ENCODE measurements at places on chromosomes 16 and 17.
A peak's percentile ranks its signal among the peaks of the same experiment; 100 is the strongest.

DNA sequence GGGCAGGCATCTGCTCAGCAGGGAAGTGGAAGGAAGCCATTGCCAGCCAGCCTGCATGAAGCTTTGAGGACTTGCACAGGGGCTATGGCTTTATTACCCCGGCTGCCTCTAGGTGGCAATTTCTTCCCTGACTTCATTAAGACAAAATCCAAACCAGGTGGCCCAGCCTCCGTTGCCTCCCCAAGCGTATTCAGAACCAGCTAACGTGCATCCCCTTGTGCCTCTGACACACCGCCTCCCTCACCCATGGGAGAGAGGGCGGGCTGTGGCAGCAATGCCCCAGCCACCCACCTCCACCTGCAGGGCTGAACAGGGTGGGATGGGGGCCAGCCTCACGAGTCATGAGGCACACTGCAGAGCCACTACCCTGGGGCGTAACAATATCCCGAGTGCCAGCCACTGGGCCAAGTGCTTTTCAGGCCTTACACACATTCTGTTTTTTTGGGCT lies 6.8 kb downstream of the KIFC3 start:
- DNase-seq: peak; percentile 90

DNA sequence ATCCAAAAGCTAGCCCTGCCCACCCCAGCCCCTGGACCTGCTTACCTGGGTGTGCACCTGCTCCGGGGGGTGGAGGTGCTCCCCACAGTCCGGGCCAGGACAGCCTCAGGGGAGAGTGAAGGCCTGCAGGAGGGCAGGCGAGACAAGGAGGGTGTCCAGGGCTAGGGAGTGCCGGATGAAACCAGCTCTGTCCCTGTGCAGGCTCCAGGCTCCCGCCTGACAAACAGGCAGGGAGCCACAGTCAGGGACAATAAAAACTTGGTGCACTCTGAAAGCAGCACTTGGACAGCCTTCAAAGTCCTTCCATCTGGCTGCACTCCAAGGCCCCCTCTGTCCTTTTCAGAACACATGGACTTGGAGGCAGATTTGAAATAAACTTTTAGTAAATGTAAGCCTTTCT lies 3.9 kb downstream of the PAQR4 start:
- DNase-seq: no peak

- no peak for DNase-seq
Observed at GRCh38 chr16:50271148-50272041, 5.0 kb downstream of the ADCY7 start.

DNA sequence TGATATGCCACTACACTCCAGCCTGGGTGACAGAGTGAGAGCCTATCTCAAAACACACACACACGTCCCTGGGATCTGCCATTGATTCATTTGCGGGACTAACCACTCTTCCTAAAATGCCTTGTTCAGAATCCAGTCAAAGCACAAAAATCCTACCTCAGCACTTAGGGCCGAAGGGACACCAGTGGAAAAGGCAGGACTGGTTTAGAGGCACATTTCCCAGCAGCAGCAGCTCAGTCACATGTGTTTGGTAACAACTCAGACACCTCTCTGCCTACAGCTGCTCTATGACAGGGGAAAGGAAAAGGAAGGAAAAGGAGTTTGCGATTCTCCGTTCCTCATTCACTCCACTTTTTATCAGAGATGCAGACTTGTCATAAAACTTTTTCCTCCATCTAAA lies 12.2 kb downstream of the KNOP1 start:
- no peak for DNase-seq

- no peak for DNase-seq
Observed at GRCh38 chr17:45675012-45675411, 109.1 kb upstream of the CRHR1 start.

DNA sequence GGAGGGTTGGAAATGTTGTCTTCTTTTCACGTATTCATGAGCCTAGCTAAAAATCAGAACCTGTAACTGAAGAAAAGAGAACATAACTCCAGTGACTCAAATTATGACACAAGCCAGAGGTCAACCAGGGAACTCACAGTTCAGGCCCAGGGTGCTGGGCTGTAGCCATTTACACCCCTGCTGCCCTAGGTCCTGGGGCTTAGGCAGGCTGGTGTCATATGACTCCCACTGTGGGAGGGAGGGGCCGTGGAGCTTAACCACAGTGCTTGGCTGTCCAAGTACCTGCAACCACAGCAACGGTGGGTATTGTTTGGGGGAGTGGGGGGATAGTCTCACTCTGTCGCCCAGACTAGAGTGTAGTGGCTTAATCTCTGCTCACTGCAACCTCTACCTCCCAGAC lies 71.1 kb upstream of the AMZ2 start:
- no peak for DNase-seq

- no peak for DNase-seq
Observed at GRCh38 chr16:55214974-55215494, 109.0 kb upstream of the IRX6 start.

DNA sequence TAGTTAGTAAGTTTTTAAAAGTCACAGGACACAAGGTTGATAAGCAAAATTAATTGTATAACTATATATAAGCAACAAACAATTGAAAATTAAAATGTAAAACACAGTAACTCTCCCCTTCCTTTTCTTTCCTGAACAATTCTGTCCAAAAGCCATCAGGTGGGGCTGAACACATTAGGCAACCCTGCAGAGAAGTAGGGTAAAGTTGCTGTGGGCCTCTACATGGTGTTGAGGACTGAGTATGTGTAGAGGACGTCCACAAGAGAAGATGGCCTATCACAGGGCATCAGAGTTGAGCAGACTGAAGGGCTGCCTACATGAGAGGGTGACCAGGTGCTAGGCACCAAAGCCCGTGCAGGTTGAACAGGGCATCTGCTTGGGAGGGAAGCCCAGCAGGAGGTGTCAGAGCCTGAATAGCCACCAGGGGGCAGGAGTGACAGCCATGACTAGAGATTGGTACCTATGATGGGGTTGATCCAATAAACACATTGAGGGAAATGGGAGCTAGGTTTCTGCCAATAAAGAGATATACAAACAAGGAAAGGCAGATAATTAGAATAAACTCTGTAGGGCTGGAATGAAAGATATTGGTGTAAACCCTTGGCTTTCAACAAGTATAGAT lies 415.1 kb downstream of the NPIPA8 start:
- DNase-seq: peak; percentile 62

DNA sequence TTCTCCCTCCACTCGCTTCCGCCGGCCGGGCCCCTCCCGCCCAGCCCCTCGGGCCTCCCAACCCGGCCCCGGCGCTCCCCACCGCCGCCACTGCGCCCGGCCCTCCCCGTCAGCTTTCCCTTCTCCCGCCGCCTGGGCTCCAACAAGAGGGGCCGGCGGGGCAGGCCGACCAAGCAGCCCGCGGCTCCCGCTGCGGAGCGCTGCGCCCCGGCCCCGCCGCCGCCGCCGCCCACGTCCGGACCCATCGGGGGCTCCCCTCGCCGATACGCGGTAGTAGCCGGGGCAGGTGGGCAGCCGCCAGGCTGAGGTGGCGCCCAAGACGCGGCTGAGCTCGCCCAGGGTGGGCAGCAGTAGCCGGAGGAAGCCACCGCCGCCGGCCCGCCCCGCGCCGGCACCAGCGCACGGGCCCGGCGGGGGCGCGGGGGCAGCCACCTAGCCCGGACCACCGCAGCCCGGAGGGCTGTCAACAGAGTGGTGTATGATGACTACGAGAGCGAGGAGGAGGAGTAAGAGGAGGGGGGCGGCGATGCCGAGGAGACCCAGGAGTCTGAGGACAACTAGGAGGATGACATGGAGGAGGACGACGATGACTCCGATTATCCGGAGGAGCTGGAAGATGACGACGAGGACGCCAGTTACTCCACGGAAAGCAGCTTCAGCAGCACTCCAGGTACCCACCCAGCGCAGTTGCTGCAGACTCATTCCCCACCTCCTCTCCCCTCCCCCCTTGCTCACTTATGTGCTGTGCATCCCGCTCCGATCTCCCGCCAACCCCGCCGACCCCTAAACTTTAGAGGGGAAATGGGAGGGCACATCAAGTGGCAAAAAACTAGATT lies 498 bp downstream of the LRRC37B start:
- peak; percentile 74 for DNase-seq

DNA sequence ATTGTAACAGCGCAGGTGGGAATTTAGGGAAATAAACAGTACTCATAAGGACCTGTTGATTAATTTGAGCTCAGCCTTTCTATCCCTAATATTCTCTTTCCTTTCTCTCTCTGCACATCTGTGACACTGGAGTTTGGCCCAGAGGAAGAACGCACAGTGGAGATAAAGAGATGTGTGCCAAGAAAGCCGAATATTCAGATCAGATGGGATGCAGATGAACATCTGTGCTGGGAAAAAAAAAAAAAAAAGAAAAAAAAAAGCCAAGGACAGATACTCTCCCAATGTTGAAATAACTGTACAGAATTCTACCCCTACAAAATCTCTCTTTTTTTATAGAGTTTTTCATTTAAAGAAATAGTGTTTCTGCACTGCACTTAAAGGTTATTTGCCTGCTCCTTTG lies 485.4 kb downstream of the KCNJ2 start:
- no peak for DNase-seq

DNA sequence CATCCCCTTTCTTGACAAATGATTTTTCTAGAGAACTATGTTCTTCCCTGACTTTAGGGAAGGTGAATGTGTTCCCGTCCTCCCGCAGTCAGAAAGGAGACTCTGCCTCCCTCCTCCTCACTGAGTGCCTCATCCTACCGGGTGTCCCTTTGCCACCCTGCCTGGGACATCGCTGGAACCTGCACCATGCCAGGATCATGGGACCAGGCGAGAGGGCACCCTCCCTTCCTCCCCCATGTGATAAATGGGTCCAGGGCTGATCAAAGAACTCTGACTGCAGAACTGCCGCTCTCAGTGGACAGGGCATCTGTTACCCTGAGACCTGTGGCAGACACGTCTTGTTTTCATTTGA lies 7.4 kb downstream of the NAT9 start:
- DNase-seq: no peak

DNA sequence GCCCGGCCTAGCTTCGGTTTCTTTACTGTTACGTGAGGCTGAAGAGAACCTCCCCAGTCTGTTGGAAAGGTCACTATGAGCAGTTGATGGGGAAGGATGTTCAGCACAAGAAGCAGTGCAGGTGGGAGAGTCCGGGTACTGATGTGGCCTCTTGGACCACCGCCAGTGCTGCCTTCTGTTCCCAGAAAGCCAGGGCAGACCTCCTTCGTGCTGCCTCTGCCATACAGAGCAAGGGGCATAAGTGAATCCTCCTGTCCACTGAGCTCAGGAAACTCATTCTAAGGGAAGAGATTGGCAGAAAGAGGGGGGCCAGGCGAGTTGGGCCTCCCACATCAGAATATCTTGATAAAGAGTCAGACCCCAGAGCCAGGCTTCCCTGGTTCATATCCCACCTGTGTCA lies 3.7 kb downstream of the PPP4C start:
- no peak for DNase-seq

DNA sequence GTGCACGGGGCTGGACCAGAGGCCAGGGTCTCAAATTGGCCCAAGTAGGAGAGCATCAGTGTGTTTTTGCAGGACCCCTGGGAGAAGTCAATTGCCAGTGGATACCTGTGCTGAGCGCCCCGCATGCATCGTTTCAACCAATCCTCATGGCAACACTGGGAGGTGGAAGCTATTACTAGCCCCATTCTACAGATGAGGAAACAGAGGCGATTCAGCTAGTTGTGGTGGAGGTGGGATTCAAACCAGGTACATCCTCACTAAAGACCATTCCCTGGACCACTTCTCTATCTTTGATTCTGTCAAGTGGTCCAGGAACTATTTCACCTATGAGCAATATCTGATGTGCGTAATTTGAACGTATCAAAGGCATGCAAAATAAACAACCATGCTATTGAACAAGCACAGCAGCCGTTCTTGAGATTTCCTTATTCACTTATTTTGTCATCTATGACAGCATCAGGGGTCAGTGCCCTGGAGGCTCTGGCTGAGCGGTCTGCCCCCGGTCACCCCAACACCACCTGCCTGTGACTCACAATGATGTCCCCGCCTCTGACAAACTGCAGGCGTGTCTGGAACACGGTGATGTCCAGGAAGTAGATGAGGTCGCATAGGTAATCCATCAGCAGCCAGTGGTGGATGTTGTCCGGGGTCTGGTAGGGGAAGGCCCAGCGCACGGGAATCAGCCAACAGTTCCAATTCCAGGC lies 54.0 kb downstream of the CNGB1 start:
- DNase-seq: no peak

- no peak for DNase-seq
Observed at GRCh38 chr17:49839455-49839854, 8.4 kb downstream of the TAC4 start.

- DNase-seq: peak; percentile 51
Observed at GRCh38 chr16:2857451-2858244, at the start of gene PRSS22. Gene PRSS22, minus strand, starts transcription at chr16:2858170. Its CDS starts 66 bp downstream, at chr16:2858104.

DNA sequence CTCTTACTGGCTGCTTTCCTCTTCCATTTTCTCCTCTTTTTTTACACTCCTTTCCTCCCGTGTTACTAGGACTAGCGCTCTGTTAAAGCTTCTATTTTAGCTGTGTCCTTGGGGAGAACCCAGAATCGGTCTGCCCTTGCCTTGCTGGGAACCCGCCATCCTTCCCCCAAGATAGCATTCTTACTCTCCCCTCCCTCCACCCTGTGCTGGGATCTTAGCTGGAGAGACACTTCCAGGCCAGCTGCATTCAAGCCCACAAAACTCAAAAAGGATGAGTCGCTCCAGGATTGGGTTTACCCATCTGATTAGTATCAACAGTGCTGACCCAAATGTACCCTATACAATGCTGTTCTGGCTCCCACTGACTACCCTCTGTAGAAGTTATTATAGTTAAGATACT lies 200.5 kb upstream of the ASIC2 start:
- no peak for DNase-seq

- no peak for DNase-seq
Observed at GRCh38 chr17:46817151-46817900, 1.2 kb downstream of the WNT3 start.

DNA sequence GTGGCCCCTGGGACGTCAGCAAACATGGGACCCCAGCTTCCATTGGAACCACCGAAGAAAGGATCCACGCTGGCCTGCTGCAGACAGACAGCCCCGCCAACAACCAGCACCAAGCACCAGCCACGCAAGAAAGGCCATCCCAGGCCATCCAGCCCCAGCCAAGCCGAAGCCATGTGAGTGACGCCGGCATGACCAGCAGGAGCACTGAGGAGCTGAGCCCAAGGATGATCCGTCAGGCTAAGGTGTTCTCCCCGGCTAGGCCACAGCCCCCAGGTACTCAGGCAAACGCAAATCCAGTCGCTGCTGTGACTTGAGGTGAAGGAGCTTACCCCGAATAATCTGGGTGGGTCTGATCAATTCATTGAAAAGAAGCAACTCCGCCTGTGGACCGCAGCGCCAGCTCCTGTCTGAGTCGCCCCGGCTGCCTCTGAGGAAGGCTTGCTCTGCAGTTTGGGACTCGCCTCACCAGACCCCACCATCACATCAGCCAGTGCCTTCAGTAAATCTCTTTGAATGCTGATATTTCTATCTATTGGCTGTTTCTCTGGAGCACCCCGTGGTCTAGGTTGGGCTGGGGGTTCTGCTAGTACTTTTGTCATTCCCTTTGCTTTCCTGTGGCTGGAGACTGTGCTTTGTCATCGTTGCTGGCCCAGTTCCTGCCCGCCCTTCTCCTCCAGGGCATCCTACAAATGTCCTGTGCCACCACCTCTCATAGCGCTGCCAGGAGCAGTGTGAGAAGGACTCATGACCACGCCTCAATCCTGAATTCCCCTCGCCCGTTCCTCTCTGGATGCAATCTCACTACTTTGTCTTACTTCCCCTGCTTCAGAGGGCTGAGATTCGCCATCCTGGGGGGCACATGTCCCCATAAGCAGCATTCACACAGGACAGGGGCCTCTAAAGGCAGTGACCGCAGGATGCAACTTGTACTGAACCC lies 8.1 kb upstream of the CBX2 start:
- no peak for DNase-seq

GRCh38 chr17:61600621-61601020 lies 9.6 kb upstream of the NACA2 start:
- no peak for DNase-seq
